ENCODE measurements at places on chromosomes 2 and 18. TPM values are rescaled to one million over a fixed set of nuclear protein-coding genes. Genes with fewer than 3 reads are reported as not detected.
A peak's percentile ranks its signal among the peaks of the same experiment; 100 is the strongest.

- no peak for DNase-seq
Observed at GRCh38 chr2:181004647-181005325, 24.4 kb downstream of the UBE2E3 start.

The GCKR gene
- 6.0 TPM for total RNA-seq

GRCh38 chr18:75341267-75341666 is 86.2 kb downstream of the SMIM21 start:
- no peak for DNase-seq

GRCh38 chr2:187266147-187266546 is 181.9 kb downstream of the CALCRL start:
- DNase-seq, result no peak

The PLGLB1 gene
- 0.34 TPM for total RNA-seq

The RPRM gene
- total RNA-seq, result not detected

GRCh38 chr2:145569108-145569507 is 1049.2 kb upstream of the ZEB2 start:
- peak; percentile 8 for DNase-seq

The ADAM23 gene
- 4.4 TPM for total RNA-seq

GRCh38 chr2:142937347-142937746 is 59.9 kb downstream of the KYNU start:
- DNase-seq, result no peak

The STK11IP gene
- total RNA-seq, result 20.6 TPM

- no peak for DNase-seq
Observed at GRCh38 chr2:71615767-71616730, 162.7 kb downstream of the DYSF start.

DNA sequence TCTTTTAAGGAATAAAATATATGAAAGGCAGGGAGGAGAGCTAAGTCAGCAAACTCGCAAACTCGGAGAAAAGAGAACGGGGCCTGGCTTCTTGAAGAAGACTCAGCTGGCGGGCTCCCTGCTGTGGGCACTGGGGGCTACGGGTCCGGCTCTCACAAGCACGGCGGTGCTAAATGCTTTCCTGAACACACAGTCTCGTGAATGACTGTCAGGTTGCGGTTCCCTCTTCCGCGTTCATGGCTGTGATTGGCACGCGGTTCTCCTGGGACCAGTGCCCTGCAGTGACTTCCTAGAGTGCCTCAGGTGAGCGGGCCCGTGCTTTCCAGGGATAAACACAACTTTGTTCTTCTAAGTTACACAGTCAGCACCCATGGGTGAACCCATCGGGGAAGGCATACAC is 208.4 kb downstream of the HDAC4 start:
- no peak for DNase-seq

GRCh38 chr2:10188211-10188610 is 65.7 kb downstream of the RRM2 start:
- no peak for DNase-seq

GRCh38 chr2:12223732-12224131 is 477.3 kb downstream of the LPIN1 start:
- no peak for DNase-seq

DNA sequence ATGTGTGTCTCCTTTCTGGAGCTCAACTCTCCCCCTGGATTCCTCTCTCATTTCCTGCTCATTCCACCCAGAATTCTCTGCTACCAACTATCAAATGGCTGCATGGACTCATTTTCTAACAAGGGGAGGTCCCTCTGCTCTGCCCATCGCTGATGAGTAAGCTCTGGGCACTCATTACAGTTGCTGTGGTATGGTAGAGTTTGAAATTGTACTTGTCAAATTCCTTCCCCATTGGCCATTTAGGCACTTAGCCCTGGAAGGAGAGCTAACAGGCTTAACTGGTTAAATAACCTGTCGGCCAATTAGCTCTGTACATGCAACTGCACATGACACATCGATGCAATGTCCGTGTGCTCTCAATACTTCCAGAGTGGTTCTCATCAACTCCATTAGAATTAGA is 20.4 kb downstream of the COL6A3 start:
- no peak for DNase-seq

DNA sequence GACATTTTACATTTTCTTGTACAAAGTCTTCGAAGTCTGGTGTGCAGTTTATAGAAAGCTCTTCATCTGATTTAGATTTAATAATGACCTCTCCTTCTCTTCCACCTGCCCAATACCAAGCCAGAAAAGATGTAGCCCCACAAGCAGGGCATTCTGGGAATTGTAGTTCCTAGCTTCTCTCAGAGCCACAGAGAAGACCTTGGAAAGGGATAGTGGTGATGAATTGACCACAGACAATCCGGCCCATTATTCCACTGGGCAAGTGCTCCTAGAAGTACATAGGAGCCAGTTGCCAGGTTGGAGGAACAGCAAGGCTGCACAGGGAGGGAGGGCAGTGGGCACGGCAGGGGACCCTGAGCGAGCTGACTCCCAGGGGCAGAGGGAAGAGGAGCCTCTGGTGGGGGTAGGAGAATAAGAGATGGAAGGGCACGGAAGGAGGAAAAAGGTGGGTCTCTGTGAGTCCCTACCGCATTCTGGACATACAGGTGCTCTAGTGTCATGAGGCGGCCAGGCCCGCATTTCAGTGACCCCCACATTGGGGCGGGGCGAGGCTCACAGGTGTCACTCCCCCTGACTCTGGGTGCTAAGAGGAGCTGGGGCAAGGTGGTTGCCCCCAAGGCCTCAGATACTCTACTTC is 152.5 kb upstream of the HAAO start:
- DNase-seq, result no peak

GRCh38 chr2:224395620-224396390 is 6.1 kb downstream of the FAM124B start:
- no peak for DNase-seq

The CGREF1 gene
- total RNA-seq, result 10.3 TPM

The TFCP2L1 gene
- total RNA-seq, result not detected

DNA sequence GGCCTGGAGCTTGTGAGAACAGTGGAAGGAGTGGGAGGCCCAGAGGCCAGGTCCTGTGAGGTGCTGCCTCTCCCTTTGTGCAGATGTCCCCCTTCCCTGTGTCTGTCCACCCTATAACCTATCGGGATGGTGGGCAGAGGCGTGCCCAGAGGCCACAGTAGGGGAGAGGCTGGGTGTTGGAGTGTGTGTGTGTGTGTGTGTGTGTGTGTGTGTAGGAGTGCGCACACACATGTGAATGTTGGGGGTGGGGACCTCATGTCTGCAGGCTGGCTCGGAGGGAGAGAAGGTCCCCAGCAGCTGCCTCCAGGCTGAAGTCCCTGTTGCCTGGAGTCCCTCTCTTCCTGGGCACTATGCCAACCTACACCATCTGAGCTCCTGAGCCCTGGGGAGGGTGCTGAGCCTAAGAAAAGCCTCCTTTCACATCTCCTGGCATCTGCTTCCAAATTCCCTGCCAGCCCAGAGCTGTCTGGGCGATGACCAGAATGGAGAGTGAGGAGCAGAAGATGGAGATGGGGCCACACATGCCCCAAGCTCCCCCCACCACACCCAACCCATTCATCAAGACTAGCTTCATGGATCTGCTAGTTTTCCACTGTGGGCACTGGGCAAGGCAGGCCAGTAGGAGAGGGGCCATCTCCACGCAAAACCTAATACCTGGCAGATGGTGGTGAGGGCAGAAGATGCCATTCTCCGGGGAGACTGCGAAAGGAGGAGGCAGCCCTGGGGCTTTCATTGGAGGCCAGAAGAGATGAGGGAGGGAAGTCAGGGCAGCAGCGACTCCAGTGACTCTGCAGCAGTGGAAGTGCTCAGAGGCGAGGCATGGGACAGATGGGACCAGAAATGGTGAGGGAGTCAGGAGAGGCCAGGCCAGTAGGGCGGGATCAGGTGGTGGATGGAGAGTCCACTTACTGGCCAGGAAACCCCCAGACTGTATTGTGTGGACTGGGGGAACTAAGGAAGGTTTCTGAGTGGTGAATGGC is 20.3 kb downstream of the KCNK3 start:
- DNase-seq, result no peak

The ALKAL2 gene
- total RNA-seq, result 2.0 TPM

DNA sequence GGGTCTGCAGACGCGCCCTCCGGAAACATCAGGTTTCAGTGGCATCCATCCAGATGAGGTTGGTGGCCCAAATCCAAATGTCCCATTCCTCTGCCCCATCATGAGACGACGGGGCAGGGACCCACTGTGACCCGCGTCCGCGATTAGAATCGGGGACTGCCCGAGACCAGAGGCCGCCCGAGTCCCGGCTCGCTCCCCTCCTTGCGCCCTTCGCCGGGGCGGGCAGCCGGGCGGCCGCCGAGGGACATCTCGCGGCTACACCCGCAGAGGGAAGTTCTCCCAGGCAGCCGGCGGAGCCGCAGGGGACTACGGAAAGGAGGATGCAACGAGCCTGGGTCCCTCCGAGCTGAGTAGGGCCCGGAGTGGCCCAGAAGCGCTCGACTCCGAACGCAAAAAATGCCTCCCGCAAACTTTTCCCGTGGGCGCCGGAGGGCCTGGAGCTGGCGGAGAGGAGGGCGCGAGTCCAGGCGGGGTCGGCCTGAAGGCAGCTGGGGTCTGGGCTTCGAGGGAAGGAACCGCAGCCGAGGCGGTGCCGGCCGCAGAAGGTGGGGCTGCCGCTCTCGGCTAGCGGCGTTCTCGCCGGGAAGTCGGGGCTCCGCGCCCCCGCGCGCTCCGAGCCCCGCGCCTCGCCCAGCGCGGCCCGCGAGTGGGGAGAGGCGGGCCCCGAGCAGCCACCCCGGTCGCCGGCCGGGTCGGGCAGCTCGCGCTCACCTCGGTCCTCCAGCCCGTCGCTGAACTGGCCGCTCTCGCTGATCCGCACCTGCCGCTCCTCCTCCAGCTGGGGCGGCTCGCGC is 580 bp downstream of the TMEM163 start:
- no peak for DNase-seq

GRCh38 chr2:224174990-224175389 is 135.9 kb upstream of the SERPINE2 start:
- no peak for DNase-seq

GRCh38 chr2:49753344-49753985 is 599.1 kb upstream of the FSHR start:
- DNase-seq, result peak; percentile 70

The EVX2 gene
- not detected for total RNA-seq

- no peak for DNase-seq
Observed at GRCh38 chr18:10785798-10786197, 260.0 kb downstream of the NAPG start.

The BOLL gene
- total RNA-seq, result not detected

DNA sequence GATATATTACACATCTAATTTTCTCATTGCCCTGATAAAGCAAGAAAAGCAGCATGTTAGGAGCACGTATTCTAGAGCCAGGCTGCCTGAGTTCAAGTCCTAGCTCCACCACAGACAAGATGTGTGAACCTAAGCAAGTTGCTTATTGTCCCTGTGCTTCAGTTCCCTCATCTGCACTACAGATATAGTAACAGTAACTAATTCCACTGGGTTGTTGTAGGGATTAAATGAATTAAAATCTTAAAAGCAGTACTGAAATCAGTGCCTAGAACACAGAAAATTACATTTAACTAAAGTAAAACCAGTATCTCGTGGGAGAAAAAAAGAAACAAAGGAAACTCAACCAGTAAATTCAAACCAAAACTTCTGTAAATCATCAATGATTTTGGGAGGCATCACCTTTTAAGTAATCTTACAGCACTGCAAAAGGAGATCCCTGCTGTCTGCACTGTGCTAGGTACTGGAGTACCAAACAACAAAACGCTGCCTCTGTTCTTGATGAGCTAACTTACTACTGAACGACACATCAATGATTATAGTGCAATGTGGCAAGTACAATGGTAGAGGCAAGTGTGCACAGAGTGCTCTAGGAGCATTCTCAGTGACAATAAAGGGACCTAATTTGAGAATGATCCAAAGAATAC is 7.9 kb downstream of the MAP3K2 start:
- no peak for DNase-seq

- DNase-seq, result no peak
Observed at GRCh38 chr2:19752500-19752899, 149.3 kb downstream of the TTC32 start.

The NOSTRIN gene
- total RNA-seq, result not detected

- DNase-seq, result no peak
Observed at GRCh38 chr18:44924785-44925499, 244.3 kb downstream of the SETBP1 start.

The DARS1 gene
- total RNA-seq, result 148 TPM

DNA sequence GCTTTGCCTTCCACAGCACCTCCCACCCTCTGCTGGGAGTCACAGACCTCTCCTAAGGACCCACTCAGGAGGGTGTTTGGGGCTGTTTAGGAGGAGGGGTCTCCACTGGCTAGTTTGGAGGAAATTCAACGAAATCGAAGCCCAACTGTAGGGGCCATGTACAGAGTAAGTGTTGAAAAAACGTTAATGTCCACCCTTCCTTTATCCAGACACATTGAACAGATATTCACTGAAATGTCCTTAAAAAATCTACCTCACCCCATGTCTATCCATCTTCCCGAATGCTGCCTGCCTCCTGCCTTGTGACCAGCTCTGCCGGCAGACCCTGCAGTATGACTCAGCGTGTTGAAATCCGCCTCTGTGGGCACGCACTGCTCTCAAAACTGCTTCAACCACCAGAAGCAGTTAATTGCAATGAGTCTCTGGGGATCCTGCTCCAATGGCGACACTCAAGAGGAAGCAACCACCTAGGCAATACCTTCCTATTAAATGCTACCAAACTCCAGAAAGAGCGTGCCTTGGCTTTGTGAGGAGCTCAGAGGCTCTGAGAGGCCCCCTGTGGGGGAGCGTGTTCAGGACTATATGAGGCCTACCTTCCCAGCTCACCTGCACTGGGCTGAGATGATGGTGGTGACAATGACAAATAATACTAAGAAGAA is 61.4 kb upstream of the RTN4 start:
- DNase-seq, result peak; percentile 68

- DNase-seq, result no peak
Observed at GRCh38 chr2:239830121-239831000, 194.8 kb downstream of the NDUFA10 start.

GRCh38 chr18:35803551-35803950 is 168.9 kb upstream of the RMP24 start:
- DNase-seq, result no peak

GRCh38 chr2:49240608-49241007 is 86.3 kb upstream of the FSHR start:
- DNase-seq, result peak; percentile 67

DNA sequence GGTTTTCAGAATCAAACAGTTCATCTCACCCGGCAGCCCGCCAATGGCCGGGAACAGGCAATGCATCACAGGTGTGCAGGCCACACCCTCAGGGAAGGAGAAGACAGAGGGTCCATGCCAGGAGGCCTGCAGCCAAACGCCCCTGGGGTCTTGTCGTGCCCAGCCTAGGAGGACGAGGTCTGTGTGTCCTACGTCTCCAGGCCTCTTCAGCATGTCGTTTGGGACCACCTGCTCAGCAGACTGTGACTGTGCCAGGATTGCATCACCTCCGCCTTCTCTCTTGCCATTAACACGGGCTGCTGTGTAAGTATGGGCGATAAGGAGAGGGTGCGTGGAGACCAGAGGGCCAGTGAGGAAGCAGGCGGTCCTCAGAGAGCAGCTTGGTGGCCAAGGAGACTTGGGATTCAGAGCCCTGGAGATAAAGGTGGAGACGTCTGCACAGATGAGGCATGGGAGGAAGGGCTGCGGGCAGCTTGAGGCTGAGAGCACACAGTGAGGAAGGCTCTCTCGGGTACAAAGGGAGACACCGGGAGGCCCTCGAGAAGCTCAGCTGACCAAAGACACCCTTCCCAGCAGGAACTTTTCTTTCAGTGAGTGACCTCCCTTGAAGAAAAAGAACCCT is 37.4 kb upstream of the KLHL29 start:
- no peak for DNase-seq

GRCh38 chr2:161243312-161243711 is 64.9 kb upstream of the PSMD14 start:
- DNase-seq, result no peak

GRCh38 chr2:219560037-219560892 is 11.1 kb downstream of the OBSL1 start:
- no peak for DNase-seq

- no peak for DNase-seq
Observed at GRCh38 chr2:142502402-142502801, 371.6 kb upstream of the LRP1B start.
